Stimulated activated CD8-positive, alpha-beta memory T cell treated with anti-CD3 and anti-CD28 coated beads, Interleukin-4, amount 100 ng/mL, for 4 hours (primary cell): ENCODE measurements at places on chromosomes 7 and 10.

DNA sequence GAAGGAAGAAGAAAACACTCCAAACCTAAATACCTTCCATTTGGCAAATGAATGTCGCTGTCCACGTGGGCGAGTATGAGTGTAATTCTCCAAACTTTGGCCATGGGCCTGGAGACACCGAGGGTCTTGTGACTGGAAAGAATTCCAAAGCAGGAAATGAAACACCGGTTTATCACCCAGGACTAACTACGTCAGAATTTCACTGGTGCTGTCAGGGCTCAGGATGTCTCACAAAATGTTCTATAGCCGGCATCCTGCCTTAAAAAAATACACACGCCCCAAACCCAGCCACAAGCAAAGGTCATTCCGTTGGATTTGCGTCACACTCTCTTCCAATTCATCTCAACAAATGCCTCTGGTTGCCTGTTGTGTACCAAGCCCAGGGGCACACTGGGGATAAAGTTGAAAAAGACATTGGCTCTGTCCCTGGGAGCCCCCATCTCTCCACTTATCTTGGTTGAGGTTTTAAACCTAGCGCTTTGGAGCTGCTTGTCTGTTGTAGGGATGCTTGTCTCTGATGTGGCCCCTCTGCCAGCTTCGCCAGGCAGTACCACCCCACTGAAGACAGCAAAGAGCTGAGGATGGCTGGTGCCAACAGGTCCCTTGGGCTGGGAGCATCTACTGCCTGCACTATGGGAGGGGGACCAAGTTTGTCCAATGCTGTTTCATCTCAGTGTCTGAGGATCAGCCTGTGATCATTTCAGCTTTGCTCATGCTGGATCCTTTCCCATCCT lies 31.2 kb downstream of the GSTO2 start:
- no peak for DNase-seq

GRCh38 chr7:106329408-106329807 lies 44.6 kb upstream of the NAMPT start:
- DNase-seq: no peak

DNA sequence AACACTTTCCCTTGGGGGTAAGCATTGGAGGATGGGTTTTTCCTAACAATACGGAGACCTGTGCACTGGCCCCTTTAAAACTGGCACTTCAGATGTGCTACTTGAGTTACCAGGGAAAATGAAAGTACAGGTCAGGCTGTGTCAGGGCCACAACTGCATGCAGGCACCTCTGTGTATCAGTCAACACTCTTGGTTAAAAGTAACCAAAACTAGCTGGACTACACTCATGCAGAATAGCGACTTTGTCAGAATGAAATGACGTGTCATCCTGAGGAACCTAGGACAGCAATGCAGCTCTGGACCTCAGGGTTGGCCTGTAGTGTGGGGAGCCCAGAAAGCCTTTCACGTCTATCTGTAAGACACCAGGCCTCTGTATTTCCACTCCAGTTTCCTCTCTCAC lies 33.8 kb upstream of the SMKR1 start:
- no peak for DNase-seq

GRCh38 chr10:104935656-104936055 lies 294.6 kb downstream of the SORCS3 start:
- no peak for DNase-seq

- DNase-seq: no peak
Observed at GRCh38 chr10:130630135-130630534, 493.9 kb downstream of the GLRX3 start.

DNA sequence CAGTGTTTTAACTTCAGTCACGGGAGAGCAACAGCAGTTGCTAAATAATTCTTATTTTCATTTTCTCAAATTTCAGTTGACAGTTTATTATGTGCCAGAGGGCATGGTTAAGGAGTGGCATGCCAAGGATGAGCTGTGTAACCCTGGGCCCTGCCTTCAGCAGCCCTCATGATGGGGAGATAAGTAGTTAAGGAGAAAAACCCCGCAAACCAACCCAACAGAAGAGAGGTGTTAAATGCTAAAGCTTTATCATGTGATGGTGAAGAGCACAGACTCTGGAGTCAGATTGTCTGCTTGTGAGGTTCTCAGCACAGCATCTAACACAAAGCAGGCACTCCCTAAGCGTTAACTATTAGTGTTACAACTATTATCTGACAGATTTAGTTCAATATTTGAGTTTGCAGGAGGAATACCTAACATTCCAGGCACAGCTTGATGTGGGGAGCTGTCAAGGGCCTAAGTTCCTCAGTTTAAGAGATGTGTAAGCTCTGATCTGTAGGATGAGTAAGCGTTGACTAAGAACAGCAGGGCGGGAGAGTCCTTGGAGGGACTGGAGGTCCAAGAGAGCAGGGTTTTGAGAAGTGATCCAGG lies 29.6 kb downstream of the STAM start:
- DNase-seq: no peak

- DNase-seq: no peak
Observed at GRCh38 chr7:13041368-13041988, 354.0 kb downstream of the ARL4A start.

- DNase-seq: no peak
Observed at GRCh38 chr10:48970046-48970445, 30.4 kb upstream of the LRRC18 start.

GRCh38 chr10:35639021-35639727 lies 2.9 kb downstream of the FZD8 start:
- no peak for DNase-seq

DNA sequence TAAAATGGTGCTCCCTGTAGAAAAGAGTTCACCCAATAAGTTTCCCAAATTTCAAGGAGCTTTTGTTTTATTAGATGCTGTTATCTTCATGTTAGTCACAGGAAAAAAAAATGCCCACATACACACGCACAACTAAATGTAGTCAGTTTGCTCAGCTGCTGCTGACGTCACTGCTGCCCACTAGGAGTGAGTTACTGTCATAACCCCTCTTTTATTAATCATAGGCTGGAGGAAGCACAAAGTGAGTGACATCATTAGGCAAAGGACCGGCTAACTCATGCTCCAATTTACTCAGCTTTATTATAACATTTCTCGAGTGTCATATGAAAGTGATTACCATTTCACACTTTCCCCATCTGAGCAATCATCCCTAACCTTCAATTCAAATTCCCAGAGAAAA lies 6.7 kb upstream of the INHBA start:
- no peak for DNase-seq

- no peak for DNase-seq
Observed at GRCh38 chr7:32266932-32267475, 196.8 kb upstream of the PDE1C start.

DNA sequence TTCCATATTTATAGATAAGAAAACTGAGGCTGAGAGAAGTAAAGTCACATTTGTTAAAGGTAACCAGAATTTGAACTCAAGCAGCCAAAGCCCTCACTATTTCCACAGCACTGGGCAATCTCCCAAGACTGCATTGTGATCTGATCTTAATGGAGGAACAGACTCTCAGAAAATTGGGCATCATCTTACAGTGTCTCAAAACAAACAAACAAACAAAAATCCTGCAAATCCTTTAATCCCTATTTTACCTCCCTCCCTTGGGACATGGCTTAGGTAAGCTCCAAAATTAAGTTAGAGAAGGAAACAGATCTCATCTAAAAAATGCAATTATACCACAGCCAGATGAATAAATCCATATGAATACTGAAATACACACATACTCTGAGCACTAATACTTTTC lies 57.5 kb downstream of the FHIP2A start:
- DNase-seq: no peak

DNA sequence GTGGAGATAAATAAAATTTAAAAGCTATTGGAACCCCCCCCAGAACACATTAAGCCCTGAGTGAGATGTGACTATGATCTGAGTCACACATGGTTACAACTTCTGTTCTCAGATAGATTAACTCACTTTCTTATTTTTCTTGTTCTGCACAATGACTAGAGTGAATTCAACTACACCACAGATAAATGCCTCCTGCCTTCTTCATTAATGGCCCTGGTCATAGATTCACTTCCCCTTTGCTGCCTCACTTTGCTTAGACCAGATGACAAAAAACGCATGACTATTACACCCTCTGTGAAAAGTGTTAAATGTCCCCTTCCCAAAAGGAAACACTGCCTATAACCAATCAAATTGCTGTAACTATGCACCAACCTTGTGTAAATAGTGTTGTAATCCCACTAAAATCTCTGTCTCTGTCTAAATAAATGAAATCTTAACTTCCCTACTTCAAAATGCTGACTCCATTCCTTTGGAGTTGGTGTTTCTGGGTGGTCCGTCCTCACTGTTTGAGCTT lies 49.4 kb downstream of the AKR1D1 start:
- no peak for DNase-seq

DNA sequence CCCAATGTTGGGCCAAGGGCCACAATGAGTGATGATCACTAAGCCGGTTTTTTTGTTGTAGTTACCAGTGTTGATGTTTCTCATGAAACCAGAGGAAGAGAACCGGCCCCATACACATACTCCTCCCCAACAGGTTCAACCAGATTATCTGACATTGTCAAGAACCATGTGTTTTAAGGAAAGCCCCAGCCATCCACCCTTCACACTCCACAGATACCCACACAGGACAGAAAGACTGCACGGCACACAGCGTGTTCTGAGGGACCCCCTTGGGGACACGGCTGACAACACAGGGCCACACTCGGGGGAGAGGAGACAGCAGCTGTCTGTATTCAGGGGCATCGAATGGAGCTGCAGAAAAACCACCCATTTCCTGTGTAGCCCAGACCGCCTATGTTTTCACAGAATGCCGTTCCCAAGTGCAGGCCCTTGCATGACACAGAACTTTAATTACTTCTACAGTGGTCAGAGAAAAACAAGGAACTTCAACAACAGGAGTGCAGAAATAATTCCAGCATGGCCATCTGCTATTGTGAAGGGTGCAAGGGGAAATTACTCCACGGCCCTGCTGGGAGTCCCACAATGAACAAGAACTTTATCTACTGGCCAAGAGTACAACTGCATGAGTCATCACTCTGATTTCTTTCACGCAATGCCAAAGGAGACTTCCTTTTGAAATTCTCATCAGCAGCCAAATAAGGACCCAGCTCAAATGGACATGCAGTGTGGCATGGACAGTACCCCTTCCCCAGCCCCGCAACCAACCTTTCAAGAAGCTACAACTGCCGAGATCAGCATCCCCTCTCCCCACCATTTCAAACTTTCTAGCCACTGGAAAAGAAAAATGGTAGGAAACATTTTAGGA lies 2.3 kb downstream of the KLF6 start:
- no peak for DNase-seq

DNA sequence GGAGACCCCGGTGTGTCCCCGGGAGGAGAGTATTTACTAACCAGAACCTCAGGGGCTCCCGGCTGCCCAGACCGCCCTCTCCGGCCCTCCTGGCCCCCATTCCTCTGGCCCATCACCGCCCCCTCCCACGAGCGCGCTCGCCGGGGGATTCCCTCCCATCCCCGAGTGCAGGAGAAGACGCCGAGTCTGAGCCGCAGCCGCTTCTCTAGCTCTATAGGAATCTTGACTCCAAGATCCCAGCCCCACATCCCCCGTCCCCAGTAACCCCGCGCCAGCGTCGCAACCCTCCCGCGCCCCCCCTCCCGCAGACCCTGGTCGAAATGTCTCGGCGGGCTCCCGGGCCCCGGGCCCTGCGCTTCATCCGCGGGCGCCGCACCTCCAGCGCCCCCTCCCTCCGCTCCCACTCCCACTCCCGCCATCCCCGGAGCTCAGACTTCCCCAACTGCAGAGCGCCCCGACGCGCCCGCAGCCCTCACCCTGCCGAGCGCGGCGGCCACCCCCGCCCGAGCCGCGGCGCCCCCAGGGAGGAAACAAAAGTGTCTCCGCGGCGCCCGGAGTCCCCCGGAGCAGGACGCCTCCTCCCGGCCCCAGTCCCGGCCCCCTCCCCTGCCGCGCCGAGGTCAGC lies 541 bp downstream of the ELMO1 start:
- DNase-seq: no peak

GRCh38 chr7:133491846-133492652 lies 239.2 kb downstream of the EXOC4 start:
- DNase-seq: no peak

DNA sequence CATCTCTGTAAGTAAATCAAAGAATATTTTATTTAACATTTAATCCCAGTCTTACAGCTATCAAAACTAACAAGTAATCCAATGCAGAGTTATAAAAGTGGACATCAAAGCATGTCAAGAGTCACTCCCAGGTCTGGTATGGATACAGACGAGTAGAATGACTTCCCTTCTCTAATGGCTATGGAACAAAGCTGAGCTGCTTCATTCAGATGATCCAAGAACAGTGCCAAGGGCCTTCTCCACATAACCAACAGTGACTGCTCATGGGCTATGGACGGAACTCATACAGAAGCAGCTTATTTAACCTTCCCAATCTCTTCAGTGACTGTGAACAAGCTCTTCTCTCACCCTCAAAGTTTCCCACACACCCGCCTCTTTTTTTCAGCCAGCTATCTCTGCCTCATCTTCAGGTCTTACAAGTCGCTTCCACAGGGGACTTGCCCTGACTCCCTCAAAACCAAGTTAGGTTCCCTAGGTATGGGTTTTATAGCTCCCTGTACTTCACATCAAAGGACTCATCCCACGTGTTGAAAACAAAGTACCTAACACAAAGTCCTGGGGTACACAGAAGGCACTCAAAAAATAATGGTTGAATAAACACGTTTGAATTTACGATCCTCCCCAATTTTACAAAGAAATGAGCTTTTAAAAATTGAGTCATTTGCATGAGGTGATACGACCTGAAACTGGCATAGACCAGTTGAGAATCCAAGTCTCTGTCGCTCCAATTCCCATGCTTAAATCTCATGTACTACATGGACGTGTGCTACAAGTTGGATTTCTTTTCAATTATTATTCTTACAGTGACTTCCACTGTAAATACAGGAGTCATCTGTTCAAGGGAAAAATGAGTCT lies 3.1 kb downstream of the USP6NL start:
- DNase-seq: no peak

- DNase-seq: no peak
Observed at GRCh38 chr7:5393328-5393727, 30.3 kb downstream of the TNRC18 start.

DNA sequence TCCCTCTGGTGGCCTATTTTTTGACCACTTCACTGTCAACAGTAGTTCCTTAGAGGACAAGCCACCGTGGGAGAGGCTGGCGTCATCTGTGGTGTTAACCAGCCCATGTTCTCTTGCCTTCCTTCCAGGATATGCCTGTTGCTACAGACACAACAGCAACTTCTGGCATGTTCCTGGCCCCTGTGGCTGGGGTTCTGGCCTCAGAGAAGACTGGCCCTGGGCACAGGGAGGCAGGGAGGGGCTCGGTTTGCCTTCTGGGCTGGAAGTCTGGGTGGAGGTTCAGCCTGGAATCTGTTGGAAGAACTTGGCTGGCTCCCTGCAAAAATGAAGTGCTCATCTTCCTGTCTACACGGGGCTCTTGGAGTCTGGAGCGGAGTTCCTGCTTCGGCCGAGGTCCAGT lies 25.7 kb downstream of the GOLGA7B start:
- no peak for DNase-seq

GRCh38 chr10:99844433-99844955 lies 62.1 kb downstream of the ABCC2 start:
- no peak for DNase-seq

DNA sequence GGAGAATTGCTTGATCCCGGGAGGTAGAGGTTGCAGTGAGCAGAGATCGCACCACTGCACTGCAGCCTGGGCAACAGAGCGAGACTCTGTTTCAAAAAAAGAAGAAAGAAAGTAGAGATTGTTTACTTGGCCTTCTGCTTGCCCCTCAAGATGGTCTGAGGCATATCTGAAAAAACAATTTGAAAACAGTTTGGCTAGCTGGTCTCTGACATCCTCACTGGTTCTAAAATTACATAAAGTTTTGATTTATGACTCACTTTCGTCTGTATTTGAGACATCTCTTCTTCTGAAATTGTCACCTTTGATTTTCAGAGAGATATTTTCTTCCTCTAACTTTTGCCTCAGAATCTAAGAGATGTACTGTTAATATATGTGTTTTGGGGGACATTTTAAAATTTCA lies 49.6 kb upstream of the HELLS start:
- DNase-seq: no peak

GRCh38 chr10:114719311-114719710 lies 61.2 kb upstream of the ABLIM1 start:
- DNase-seq: no peak
